ENCODE measurements at places on chromosomes 1 and 21.

DNA sequence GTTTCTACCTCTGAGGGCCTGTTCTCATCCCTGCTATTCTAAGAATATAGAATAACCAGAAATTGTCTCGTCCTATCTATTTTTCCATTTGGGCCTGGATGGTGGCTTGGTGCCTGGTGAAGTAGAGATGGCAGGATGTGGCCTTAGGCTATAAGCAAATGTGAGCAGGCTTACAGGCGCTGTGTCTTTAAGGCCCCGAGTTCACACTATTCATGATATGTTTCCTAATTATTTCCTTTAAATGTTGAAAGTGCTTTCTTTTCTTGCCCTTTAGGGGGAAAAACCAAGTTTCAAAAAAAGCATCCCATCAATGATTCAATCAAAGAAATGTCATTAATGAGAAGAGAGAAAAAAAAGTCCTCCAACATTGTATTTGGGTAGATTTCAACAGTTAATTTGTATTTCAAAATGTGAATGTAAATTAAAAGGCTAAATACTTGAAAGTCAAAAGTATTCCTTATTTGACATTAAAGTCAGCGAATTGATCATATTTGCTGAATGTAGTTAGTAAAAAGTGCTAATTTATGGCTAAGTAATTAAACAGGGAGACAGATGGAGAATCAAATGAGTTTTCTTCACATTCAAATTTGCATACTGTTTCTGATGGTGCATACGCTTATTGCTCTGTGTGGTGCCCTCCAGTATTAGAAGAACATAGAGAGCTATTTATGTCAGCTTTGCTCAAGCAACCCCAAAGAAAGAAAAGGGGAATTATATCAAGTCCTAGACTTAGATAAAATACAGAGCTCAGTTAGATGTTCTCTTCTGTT, 34.0 kb upstream of the HUNK start:
- DNase-seq, result no peak

DNA sequence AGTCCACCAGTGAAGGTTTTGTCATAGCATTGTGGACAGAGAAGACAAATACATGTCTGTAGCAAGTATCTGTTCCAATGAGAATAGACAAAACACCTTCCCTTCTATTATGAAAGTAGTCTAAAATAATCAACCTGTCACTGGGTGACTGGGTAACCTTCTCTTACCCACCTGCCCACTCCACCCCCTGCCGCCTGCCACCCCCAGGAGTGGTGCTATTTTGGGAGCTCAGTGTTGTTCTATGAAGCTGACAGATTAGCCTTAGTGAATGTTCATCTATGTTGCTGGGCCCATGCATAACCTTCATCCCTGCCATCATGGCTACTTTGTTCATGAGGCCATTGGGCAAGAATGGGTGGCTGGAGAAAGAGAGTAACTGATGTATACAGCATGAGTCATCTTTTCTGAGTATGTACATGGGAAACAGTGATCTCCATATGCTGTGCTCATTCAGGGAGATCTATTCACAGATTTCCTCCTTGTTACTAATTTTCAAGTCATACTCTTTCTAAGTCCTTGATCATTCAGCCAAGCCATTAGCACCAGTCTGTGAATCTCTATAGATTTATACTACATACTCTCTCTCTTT, 24.8 kb downstream of the MARK1 start:
- DNase-seq, result no peak

DNA sequence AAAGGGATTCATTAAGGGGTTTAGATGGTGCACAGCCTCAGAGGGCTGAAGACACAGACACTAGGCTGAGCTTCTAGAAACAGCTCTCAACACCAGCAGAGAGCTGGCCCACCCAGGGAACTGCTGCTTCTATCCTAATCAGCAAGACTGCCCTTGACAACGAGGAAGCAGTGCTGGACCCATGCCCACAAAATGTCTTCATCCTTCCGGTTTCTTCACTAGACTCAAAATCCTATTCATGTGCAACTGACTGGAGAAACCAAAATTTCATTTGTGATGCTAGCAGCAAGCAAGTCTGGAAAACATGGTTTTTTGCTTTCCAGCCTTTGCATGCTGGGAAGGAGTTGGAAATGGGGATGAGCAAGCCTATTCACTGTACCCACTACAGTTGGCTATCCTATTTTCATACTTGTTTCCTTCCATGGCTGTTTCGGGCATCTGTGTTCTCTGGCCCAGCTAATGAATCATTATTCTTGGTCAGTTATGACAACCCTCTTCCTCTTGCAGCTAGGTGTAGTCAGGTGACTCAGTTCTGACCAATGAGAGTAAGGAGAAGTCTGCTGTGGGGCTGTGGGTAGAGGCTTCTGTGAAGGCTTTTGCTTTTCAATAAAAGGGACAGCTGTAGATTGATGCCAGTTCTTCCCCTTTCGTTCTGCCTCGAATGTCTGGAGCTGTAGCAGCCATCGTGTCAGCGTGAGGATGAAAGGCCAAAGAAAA, 14.6 kb upstream of the TMEM61 start:
- no peak for DNase-seq

DNA sequence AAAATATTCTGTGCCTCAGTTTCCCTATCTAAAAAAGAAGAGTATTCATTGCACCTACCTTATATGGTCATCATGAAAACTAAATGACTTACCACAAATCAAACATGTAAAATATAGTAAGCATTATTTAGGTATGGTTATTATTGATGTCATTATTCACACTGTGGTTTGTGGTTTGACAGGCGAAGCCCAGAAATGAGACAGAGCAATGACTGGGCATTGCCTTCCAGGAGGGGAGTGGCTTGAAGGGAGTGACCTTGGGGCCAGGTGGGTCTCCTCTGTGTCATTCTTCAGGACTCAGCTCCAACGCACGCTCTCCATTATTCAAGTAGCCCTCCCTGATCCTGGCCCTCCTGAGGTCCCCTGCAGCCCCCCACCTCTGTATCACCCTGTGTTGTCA, 133.7 kb downstream of the DMRTA2 start:
- no peak for DNase-seq

GRCh38 chr1:202434059-202434458, 85.6 kb downstream of the PPP1R12B start:
- DNase-seq, result no peak

GRCh38 chr1:94678202-94678848, 136.8 kb upstream of the F3 start:
- DNase-seq, result no peak

GRCh38 chr21:38123626-38124025, 133.2 kb upstream of the KCNJ15 start:
- DNase-seq, result no peak

DNA sequence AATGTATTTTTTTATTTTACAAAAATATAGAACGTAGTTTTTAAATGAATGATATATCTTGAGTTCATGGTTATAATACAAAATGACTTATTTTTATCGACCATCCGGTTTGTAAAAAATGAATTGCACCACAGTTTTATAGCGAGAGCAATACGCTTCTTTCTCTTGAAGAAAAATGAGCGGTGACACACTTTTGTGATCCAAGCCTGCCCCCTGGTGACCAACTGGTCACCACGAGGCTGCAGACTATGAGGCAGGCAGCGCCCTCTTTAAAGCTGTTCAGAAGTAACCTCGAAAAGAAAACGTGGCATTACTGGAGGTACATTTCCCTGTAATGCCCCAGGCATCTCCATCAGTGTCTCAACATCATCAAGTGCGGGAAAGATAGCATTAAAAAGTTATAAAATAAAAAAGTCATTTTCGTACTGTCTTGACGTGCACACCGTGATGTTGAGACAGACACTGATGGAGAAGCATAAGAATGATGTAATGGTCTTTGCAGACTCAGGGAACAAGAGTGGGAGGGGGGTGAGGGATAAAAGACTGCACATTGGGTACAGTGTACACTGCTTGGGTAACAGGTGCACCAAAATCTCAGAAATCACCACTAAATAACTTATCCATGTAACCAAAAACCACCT, 734.2 kb upstream of the ADAMTS5 start:
- DNase-seq, result no peak
